Stimulated activated CD4-positive, alpha-beta T cell treated with anti-CD3 and anti-CD28 coated beads, Interleukin-4, amount 100 ng/mL, for 1 hour (primary cell): ENCODE measurements at places on chromosomes 6 and 20.

DNA sequence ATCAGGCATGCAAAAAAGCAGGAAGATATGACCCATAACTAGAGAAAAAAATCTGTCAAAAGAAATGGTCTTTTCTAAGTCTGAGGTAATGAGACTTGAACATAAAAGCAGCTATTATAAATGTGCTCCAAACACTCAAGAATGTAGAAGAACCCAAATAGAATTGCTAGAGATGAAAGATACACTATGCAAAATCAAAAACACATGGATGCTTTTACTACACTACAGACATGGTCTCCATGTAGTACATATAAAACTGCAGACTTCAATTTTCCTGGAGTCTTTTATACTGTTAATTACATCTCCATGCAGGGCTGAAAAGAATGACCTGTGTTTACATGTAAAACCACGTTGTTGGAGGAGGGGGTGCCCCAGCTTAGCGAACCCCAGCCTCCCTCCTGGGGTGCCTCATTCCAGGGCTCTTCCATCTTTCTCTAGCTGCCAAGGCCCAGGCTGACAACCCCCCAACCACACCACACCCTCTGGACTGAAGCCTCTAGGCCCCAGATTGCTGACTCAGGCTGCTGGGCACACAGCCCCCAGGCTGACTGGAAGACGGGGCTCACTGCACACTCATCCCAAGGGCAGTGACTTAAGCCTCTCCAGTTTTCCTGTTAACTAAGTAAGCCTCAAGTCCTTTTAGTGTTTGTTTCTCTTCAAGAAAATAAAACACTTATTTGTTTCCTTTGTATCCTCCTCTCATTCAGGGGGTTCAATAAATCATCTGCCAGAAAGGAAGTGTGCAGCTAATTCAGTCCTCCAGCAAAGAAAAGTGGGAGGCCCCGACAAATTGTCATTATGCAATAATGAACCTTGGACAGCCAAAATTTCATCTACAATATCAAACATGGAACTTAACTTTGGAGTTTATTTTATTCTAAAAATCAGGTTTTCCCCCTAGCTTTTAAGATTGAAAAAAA lies 26.0 kb upstream of the PLAGL1 start:
- no peak for DNase-seq

- DNase-seq: no peak
Observed at GRCh38 chr6:153210083-153210482, 79.0 kb upstream of the RGS17 start.

GRCh38 chr20:44057698-44058675 lies 129.0 kb downstream of the JPH2 start:
- DNase-seq: no peak

DNA sequence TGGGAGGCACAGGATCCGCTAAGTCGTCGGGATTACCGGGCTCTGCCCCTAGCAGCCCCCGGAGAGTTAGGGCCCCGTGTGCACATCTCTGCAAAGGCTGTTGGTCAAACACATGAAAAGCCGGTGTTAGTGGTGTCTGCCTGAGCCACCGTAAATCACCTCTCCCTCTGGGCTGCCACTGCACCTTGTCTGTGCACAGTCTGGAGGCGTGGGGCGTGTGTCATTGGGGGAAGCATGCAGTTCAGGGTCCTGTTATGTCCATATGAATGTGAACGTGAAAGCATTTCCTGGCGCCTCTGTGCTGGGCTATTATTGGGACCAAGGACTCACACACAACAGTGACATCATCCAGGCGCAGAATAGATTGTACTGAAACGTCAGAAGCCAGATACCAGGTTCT lies 305.6 kb downstream of the NRN1 start:
- DNase-seq: no peak

GRCh38 chr6:101146389-101146788 lies 247.1 kb upstream of the GRIK2 start:
- DNase-seq: no peak

DNA sequence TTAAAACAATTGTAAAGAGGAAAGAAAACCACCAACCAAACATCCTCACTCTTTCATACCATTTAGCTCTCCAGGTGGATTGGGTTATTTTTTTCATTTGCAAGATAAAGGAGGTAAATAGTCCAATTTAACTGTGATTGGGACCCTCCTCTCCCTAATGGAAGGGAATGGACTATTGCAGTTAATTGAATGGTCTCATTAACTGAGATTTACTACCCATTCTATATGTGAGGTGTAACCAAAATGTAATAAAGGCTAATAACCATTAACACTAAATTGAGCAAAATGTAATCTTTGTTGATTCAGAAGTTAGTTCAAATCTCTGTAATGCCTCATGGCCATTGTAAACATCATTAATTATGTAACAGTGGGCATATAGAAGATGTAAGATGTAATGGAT lies 105.0 kb downstream of the KLHL32 start:
- DNase-seq: no peak

- peak; percentile 25 for DNase-seq
Observed at GRCh38 chr6:89297695-89298351, 17.3 kb downstream of the GABRR2 start.

DNA sequence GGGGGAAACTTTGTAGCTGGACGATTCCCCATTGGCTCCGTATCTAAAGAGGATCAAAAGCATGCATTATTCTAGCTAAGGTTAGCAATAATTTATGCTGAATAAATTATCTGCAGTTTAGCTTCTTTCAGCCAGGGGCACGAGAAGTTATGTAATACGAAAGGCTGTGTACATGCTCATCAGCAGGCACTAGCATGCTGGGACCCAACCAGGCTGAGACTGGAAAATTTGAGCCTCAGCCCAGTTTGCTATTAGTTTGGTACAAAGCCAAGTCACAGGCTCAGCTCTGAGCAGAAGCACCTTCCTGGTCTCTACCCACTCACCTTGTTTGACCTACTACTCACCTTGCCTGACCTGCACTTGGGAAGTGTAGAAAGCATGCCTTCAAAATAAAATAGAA lies 328.1 kb upstream of the ARID1B start:
- no peak for DNase-seq

GRCh38 chr20:5848711-5849505 lies 98.7 kb downstream of the SHLD1 start:
- DNase-seq: no peak

DNA sequence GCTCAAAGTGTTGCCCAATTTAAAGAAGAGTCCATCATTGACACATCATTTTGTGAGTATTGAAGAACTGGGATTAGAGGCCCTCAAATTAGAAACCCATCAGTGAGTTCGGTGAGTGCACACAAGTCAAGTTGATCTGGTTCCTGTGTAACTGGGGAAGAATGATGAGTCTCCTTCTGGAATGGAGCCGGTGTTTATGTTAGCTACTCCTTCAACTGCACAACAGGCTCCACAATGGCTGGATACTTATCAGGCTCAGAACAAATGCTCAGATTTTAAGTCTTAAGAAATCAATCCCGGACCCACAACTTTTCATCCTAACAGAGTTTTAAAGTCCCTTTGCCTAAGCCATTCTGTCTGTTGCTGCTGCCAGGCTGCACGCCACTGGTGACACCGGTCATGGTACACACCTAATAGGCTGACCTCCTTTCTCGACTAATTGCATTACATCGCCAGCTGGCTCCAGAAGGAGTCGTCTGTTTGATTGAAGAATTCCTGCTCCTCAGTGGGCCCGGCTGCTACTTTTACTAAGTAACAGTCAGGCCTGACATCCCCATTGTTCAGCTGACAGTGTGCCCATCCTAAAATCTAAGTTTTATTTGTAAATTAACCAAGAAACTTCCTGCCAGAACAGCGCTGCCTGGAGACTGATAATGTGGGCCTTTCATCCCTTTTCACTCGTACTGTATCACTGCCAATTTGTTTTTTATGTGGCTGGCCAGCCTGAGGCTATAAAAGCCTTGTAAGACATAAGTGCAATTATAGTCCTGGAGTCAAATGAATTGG lies 130.4 kb downstream of the INSM1 start:
- DNase-seq: no peak

GRCh38 chr20:54013471-54013870 lies 56.9 kb downstream of the BCAS1 start:
- DNase-seq: no peak

GRCh38 chr6:30092852-30093543 lies 17.4 kb upstream of the RNF39 start:
- no peak for DNase-seq

- no peak for DNase-seq
Observed at GRCh38 chr20:36112112-36112511, 42.4 kb upstream of the EPB41L1 start.

DNA sequence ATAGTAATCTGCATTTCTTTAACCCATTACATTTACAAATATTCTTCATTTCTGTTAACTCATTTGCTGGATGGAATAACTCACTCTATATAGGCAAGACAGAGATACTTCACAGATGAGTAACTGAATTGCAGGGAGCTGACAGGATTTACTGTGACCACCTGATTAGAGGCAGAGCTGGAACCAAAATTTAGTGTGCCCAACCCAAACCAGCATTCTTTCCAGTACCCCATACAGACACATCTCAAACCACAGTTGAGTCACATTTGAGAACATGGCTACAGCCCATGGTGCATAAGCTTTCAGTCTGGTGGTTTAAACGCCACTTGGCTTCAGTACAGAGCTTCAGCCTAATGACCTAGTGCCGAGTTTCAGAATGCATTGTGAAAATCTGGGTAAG lies 138.4 kb upstream of the TENT5A start:
- DNase-seq: no peak

DNA sequence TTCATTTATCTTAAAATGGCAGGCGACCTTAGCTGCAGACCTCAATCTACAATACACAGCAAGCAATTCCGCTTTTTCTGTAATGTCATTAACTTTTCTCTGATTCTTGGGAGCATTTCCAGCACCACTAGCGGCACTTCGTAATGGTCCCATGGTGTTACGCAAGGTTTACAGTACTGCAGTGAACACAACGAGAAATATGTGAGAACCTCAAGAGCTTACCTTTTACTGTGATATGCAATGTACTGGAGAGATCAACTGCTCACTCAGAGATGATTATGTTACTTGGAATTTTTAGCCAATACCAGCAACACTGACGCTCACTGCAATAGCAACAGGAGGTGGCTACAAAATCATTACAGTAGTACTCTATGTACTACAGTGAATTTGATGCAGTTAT lies 2.8 kb upstream of the CEP43 start:
- DNase-seq: no peak

DNA sequence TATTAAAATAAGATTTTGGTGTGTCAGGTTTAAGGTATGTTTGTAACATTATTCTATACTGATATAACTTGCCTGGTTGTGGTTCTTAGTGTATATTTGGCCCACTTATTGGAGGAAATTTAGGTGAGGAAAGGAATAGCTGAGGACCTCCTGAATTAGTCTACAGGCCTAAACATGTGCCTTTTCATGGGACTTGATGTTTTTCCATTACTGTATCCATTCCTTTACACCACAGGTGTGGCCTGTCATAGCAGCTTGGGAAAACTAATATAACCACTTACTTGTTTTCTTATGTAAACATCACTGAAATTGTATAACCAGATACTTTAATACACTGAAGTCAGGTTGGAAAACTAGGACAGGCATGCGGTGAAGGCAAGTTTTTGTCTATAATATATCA lies 27.6 kb downstream of the BCKDHB start:
- DNase-seq: no peak
